ENCODE measurements at places on chromosomes 16 and 17. TPM values are rescaled to one million over a fixed set of nuclear protein-coding genes. Genes with fewer than 3 reads are reported as not detected.

Gene TNFSF12
- total RNA-seq: 9.8 TPM

Gene MMP2
- total RNA-seq: 9.5 TPM

Gene CHD9NB
- total RNA-seq: 1.1 TPM

Gene MC1R
- total RNA-seq: 6.5 TPM

Gene SHISA9
- total RNA-seq: 0.13 TPM

Gene C16orf54
- total RNA-seq: not detected

Gene NT5C3B
- 110 TPM for total RNA-seq

Gene SOCS1
- 4.7 TPM for total RNA-seq
